ENCODE measurements at places on chromosomes 3 and 15.

DNA sequence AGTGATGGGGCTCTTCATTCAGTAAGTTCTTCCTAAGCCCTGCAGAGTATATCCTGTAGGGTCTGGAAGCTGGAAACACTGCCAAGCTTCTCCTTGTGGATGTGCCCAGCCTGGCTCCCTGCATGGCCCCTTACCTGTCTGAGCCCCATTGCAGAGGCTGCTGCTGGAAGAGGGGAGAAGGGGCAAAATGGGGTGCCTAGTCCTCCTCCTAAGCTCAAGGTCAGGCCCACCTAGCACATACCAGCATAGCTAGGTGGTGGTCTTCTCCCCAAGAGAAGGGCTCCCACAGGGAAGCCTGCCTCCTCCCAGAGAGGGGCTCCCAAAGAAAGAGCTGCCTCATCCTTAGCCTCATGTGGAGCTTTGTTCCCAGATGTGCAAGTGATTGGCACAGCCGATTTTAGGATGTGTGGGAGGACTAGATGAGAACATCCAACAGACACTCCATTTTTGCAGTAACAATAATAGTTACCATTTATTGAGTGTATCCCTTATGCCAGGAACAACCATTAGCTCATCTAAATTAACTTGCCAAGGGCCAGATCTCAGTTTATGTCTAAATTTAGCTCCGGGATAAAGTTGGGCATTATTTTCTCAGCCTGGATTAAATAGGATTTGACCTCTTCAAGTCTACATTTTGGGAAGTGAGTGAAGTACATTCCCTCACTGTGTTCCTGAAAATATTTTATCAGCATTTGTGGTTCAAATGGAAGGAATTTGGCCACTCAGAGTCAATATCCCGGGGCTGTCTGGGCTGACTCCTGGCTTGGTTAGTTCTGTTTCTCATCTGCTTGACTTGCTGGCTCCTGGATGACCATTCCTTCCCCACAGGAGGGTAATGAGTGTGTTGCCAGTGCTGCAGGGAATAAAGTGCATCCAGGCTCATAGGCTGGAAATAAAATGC is 291.1 kb upstream of the ROPN1 start:
- DNase-seq: no peak

- no peak for DNase-seq
Observed at GRCh38 chr3:60086811-60087210, 1037.0 kb upstream of the CFAP20DC start.

DNA sequence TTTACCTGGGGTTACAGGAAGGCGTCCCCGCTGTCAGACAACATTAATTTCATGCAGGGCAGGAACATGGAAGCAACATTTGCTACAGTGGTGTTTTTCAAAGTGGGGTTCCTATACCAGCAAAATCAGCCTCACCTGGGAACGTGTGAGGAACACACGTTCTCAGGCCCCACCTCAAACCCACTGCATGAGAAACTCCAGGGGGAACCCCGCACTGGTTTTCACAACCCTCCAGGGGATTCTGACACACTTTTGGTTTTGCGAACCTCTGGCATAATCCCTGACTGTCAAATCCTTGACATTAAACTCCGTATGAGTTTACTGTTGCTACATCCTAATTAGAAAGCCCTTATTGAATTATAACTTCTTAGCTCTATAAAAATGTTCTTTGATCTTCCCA is 127.7 kb downstream of the LRRK1 start:
- no peak for DNase-seq

DNA sequence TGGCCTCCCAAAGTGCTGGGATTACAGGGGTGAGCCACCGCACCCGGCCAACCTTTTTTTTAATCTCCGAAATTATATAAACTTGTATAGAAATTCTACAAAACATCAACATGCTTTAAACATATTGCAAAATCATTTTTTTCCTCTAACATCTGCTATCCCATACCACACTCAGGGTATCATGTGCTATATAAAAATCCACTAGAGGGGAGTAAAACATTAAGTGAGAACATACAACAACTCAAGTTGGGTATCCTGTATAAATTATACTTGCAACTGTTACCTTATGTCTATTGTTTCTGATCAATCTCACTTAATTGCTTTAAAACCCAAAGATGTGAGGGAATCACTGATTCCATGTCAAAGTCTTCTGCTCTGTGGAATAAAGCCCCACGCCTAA is 71.9 kb upstream of the FBN1 start:
- DNase-seq: no peak

DNA sequence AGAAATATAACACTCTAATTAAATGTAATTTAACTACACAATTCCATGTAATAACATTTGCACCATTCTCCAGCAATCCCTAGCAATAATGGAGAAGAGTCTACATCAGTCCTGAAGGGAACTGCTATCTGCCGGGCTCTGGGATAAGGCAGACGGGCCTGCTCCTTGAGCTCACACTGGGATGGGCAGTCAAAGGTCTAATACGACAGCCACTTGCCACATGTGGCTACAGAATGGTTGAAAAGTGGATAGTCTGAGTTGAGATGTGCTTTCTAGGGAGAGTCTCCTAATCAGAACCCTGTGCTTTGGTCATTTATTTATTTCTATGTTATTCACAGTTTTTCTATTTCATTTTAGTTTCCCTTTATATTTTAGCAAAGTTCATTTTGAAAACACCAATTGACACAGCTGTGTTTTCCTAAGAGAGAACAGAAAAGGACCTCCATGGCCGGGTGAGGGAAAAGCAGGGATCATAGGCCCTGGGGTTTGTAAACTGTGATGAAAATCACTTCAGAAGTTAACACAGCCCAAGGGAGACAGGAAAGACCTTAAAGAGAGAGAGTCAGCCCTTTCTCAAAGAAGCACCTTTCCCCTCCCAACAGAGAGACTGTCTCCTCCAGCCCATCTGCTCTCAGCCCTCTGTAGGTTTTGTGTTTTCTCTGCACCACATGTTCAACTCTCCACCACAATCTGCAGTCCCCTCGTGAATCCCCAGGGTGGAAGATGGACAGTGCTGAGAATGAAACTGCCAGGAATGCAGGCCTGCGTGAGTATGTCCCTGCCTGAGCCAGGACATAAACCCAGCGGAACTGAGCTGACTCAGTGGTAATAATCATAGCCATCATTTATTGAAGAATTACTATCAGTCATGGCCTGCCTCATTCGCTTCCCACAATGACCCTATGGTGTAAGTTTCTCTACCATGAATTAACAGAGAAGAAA is 11.6 kb downstream of the FSIP1 start:
- no peak for DNase-seq

- no peak for DNase-seq
Observed at GRCh38 chr15:34951993-34952392, 17.5 kb downstream of the AQR start.

- DNase-seq: no peak
Observed at GRCh38 chr15:41968701-41969100, 3.7 kb downstream of the EHD4 start.

DNA sequence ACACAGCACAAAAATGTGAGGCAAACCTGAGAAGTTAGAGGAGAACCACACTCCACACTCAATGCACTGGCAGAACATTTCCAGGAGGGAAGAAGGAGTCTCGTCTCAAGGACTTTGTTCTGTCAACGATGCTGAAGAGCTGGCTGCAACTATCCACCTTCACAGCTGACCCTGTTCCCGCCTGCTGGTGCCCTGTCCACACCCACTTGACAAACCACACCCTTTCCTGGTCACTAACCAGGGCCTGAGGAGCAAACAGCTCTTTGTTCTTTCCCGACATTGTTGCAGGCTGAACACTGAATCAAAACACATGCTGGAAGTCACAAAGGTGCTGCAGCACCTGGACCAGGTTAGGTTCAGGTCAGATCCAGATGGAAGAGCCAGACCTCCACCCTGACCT is 92.6 kb upstream of the ARRDC4 start:
- no peak for DNase-seq

DNA sequence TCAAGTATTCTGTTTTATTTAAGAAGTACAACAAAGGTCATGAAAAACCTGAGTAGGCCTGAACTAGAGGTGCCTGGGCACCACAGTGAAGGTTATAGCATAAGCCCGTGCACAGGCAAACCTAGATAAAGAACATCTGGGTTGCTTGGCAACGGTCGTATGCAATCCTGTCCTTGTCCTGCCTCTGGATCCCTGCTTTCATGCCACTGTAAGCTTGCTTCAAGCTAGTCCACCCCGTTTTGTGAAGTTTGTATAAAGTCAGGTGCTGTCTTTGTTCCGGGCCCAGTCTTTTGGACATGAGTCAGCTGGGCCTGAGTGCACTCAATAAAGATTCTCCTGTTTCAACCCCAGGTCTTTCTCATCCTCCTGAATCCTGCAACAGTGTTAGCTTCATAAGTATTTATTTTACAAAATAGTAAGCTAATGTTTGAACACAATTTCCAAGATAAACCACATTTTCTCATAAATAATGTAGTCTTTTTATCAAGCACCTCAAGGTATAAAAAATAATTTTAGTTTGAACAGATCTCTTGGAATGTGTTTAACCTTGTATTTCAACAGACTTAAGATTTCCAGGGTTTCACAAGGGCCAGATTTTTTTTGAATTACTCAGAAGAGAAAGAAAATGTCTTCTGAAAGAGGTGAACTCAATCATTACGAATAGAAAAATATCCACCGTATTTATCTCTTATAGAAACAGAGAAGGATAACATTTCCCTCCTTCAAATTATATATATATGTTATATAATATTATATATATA is 14.3 kb upstream of the SLC9C1 start:
- DNase-seq: no peak

DNA sequence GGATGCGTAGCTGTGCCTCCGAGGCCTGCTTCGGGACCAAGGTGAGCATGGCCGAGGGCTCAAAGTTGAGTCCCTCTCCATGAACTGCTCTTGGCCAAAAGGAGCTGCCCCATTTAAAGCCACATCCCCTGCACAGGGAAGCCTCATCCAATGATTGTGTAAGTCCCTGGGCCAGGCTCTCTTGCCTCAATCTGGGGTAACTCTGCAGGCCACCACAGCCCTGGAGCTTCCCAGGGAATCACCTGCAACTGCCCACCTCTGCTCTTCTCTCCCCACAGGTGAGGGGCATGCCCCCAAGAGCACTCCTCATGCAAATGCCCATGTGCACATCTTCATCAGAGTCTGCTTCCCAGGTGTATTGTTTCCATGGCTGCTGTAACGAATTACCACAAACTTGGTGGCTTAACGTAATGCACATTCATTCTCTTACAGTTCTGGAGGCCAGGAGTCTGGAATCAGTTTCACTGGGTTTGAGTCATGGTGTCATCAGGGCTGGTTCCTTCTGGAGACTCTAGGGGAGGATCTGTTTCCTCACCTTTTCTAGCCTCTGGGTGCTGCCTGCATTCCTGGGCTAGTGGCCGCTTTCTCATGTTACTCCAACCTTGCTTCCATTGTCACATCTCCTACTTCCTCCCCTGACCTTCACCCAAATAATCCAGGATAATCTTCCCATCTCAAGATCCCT is 25.0 kb upstream of the LOXL1 start:
- DNase-seq: no peak

- DNase-seq: no peak
Observed at GRCh38 chr15:91099995-91100813, at the start of gene SV2B. SV2B (plus strand) TSS chr15:91100257; CDS start chr15:91226264, 126,007 bp downstream.

Measured in GM18507 (cell line).